ENCODE measurements at places on chromosomes 12 and 14.
A peak's percentile ranks its signal among the peaks of the same experiment; 100 is the strongest.

DNA sequence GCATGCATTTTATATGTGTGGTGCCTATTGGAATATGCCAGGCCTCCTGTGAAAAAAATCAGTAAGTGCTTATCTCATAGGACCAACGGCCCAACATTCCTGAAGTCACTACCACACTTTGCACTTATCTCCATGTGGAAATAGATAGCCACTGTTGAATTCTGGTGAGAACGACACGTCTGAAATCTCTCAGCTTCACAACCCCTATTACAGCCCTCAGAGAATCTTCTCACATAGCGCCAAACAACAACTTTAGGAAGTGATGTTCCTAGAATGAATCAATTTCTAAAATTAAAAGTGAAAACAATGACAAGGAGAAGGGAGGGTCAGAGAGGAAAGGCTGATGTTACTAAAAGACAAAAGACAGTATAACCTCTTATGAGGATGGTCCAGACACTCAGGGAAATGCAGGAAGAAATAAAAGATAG is 270.8 kb upstream of the BTG1 start:
- no peak for DNase-seq

DNA sequence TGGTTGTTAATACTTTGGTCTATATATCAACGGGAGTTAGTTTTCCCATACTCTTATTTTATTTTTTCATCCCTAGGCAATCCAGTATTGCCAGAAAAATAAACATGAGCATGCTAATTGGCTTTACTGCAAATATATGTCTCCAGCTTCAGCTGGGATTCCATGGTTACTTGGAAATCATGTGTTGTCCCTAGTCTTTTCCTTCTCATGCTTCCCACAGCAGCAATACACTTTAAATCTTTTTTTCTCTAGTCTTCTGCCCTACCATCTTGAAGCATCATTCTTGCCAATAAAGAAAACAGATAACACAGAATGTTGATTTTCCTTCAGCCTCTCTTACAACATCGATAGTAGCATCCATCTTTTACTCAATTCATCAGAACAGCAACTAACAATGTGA is 60.2 kb downstream of the SLC2A13 start:
- DNase-seq = peak; percentile 88

GRCh38 chr12:47757840-47758583 is 668 bp downstream of the RAPGEF3 start:
- no peak for DNase-seq

GRCh38 chr12:27922531-27923139 is 49.9 kb downstream of the PTHLH start:
- DNase-seq = no peak

DNA sequence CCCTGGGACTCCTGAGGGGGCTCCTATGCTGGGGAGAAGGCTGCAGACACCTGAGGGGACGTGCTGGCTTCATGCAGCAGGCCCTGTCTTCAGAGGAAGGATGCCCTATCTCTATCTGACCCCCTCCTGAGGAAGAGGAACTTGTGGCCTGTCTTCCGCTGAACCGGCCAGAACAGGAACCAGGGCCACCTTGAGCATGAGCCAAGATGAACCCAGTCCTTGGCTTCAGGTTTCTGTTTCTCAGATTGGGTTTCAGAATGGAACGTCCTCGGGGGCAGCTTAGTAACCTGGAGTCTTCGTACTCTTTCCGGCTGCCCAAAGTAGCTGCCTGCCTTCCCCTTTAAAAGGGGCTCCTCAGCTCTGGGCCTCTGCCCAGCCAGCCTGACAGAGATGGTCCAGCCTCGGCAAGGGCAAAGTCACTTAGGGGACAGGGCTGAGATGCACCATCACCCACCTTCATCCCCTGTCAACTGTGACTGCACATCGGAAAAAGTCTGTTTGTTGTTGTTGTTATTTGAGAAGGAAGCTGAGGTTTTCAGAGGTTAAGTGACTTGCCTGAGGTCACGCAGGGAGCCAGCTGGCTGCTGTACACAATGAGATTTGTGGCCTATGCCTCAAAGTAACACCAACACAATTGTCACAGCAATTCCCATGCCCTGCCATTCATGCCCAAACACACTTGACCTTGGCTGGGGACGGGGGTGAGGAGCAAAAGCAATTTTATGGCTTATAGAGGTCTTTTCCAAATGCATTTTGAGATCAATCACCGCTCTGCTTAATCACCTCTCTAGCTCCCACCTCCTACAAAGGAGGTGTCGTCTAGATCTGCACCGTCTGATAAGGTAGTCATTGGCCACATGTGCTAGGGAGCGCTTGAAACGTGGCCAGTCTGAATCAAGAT is 13.4 kb downstream of the ASB2 start:
- DNase-seq = no peak

- no peak for DNase-seq
These were observed 90.7 kb upstream of the ATP2B1 start for GRCh38 chr12:89799316-89799715.

DNA sequence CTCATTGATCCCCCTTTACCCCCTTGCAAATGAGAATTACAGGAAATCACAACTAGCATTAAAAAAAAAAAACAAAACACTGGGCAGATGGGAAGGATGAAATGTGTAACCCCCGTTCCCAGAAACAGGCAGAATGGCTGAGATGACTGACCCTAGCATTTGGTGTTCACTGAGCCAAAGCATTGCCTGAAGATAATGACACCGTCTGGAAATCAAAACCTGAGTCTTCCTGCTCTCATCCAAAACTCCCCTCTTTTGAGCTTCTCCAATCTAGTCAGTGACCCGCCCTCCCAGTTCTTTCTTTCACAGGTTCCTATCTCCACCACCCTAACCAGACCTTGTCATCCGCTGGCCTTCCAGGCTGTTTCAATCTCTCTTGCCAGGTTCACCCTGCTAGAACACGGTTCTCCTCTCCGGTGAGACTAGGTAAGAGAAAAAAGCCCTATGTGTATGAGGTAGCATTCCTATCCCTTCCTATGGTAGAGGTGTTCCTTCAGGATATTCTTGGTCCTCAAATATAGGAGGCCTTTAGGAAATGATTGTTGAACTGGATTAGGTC is 21.3 kb downstream of the SUSD6 start:
- no peak for DNase-seq

DNA sequence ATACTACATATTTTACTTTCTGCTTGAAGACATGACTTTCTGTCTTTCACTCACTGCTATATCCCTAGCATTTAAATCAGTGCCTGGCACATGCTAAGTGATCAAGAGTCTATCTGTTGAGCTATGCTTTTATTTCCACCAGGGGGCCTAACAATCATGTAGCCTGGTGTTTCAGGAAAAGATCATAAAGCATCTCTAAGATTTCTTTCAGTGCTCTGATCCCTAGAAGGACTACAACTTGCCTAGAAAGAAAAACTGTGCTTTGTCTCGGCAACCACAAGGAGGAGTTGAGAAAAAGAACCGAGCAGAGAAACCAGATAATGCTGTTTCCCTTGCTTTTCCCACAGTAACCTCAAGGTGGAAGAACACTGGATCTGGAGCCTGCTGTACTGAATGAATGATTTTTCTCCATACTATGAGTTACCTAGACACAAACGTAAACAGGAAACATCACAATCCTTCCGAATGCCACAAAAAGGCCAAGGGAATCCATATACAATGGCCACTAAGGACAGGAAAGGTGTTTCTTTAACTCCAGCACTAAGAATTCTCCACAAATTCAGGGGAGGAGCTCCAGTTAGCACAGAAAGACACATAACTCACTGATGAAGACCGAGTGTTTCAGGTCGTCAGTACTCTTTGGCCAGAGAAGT is 1.2 kb downstream of the CRY1 start:
- DNase-seq = peak; percentile 96

DNA sequence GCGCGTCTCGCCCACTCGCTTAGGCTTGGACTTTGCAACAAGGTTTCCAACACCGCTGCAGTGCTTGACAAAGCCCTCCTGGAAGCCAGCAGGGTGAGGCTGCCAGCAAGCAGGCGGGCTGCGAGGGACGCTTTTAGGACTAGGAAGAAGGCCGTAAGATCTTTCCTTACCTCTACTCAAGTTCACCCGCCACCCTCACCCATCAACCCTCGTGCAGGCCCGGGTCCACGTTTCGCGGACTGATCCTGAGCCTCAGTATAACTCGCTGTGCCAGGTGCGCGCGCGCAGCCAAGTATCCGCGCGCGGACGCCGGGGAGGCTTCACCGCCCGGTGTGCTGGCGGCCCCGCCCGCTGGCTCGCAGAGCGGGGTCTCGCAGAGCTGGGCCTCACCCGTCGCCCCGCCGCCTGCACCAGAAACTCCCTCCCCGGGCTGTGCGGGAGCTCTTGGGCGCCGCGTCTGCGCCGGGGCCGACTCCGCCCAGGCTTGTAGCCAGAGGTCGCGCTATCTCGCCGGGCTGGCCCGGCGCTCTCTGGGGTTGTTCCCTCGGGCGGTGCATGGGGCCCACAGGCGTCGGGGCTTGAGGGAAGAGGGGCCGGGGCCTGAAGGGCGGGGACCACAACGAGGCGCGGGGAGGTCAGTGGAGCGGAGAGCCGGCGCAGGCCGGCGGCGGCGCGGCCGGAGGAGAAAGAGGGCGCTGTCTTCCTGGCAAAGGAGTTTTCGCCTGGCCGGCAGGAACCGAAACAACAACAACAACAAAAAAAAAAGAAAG is 7.6 kb upstream of the SIX1 start:
- DNase-seq = peak; percentile 66

DNA sequence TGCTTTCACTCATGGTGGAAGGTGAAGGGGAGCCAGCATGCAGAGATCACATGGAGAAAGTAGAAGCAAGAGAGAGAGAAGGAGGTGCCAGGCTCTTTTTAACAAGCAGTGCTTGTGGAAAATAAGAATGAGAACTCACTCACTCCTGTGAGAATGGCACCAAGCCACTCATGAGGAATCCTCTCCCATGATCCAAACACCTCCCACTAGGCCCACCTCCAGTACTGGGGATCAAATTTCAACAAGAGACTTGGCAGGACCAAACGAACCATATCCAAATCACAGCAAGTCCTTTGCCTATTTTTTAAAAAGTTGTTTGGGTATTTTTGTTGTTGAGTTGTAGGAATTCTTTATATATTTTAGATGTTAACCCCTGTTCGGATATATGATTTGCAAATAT is 245.9 kb upstream of the ARID2 start:
- DNase-seq = no peak

- no peak for DNase-seq
These were observed 36.3 kb downstream of the PLEKHG7 start for GRCh38 chr12:92739113-92739512.

DNA sequence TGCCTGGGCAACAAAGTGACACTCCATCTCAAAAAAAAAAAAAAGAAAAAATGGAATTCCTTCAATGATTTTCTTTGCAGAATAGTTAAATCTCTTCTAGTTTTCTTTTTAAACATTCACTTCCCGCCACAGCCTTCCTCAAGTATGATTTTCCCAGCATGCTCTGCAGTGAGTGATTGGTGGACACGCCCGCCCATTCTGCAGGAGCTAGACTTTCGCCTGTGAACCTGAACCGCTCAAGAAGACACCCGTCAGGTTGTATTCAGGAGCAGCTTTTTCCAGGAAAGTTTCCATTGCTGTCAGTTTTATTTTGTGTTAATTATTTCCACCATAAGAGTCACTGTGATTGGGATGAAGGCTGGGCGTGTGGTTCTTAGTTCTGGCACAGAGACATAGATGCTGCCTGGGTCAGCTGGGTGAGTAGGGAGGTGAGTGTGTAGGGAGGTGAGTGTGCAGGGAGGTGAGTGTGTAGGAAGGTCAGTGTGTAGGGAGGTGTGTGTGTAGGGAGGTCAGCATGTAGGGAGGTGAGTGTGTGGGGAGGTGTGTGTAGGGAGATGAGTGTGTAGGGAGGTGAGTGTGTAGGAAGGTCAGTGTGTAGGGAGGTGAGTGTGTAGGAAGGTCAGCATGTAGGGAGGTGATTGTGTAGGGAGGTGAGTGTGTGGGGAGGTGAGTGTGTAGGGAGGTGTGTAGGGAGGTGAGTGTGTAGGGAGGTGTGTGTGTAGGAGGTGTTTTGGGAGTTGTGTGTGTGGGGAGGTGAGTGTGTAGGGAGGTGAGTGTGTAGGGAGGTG is 76.2 kb downstream of the KIF26A start:
- no peak for DNase-seq

DNA sequence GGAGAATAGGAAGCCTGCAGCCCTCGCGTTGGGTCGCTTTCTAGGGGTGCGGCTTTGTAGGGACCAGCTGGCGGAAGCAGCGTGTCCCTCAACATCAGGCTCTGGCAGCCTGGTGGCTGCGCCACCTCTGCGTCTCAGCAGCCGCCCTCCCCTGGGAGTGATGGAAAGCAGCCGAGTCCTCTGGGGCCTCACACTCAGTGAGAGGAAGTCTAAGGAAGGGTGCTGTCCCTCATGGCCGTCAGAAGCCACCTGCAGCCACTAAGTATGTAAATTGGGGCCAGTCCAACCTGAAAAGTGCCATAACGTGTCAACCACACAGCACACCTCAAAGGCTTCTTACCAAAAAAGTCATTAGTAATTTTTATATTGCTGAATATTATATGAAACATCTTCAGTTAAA is 80.3 kb downstream of the WDR20 start:
- no peak for DNase-seq
